Activated CD4-positive, alpha-beta T cell treated with anti-CD3 and anti-CD28 coated beads for 1 hour (primary cell): ENCODE measurements at places on chromosomes 4 and X.

DNA sequence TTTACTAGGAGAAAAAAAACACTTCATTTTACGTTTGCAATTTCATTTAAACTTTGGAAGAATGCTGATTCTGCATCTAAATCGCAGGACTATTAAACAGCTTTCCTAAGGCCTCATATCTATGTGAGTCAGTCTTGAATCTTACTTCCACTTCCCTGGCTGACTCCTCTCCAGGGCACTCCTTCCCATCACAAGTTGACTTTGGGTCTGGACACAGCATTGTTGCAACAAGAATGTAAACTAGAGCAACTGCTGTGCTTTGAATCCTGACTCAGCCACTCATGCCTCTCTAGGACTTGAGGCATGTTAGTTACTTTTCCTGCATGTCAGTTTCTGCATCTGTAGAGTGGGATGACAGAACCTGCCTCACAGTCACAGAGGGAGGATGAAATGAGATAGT is 413.8 kb downstream of the FAT4 start:
- DNase-seq: no peak

- no peak for DNase-seq
These were observed 62.7 kb upstream of the GPC4 start for GRCh38 chrX:133477986-133478385.

DNA sequence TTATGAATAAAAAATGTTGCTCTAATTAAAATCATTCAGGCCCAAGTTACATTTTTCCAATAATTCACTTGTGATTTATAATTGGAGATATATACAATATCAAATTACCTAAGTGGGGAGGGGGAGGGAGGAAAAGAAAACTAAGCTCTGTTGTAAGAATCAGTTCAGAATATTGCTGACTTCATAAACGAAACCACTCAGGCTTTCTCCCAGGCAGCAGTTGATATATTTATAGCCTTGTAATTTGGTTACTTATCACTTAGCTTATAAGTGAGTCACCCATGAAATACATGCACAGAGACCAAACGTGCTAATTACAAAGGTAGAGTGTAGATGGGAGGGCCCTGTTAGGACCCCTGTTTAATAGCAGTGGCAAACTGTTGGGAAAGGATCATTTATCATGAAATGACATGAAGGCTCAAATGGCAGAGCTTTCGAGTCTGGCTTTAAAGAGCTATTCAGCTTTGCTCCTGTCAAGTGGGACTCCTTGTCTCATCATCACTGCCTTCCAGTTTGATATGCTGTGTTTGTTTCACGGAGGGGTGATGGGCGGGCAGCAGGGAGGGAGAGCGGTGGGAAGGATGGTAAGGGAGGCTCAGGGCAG is 105.6 kb upstream of the PGRMC2 start:
- DNase-seq: no peak

DNA sequence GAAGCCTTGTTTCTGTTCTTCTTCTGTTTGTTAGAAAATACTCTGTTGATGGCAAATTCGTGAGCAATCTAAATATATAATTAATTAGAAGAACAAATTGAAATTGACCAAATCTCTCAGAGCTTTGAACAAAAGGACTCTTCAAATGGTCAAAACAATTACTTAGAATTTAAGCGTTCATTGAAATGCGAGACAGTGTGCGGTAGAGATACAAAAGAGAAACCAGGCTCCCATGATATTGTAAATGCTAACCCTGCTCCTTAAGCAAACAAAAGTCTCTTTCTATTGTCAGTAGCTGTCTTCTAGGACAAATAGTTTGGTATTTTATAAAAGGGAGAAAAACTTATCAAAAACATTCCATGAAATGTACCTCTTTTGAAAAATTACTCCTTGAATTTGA is 453.4 kb upstream of the MAGEB2 start:
- no peak for DNase-seq

- no peak for DNase-seq
These were observed 20.1 kb upstream of the TET2 start for GRCh38 chr4:105126311-105127169.

DNA sequence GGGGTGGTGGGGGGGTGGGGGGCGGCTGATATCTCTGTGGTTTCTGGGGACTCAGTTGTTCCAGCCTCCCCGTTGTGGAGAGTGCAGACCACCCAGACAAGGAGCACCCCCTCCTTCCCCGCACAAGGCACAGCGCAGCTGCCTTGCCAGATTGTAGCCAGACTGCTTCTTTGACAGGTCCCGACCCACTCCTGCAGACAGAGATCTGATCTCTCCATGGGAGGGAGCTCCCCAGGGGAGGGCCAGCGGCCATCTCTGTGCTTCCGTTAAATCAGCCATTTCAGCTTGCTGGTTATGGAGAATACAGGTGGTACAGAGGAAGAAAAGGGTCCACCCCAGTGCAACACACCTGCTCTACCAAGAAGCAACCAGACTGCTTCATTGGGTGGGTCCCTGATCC is 80.8 kb downstream of the FGF16 start:
- DNase-seq: no peak

DNA sequence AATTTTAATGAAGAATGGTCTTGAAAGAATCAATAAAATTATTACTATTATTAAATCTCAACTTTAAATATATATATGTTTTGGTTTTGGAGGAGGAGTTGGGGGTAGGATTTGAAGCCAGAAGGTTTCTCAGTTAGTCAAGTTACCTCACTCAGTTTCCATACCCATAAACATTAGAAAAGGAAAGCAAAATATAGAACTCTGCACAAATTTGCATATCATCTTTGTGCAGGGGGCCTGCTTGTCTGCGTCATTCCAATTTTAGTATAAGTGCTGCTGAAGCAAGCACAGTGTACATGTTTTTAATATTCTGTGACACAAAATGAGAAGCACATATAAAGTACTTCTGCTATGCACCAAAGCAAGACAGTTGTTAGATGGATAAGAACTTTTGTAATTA is 47.5 kb upstream of the SCRG1 start:
- no peak for DNase-seq

GRCh38 chrX:87063642-87064041 is 454.0 kb upstream of the KLHL4 start:
- DNase-seq: no peak

GRCh38 chr4:155722336-155722735 is 36.5 kb upstream of the GUCY1B1 start:
- no peak for DNase-seq

- no peak for DNase-seq
These were observed 2.1 kb upstream of the CYSLTR1 start for GRCh38 chrX:78329486-78329885.

- DNase-seq: no peak
These were observed 67.0 kb downstream of the GPC3 start for GRCh38 chrX:133918361-133918771.

DNA sequence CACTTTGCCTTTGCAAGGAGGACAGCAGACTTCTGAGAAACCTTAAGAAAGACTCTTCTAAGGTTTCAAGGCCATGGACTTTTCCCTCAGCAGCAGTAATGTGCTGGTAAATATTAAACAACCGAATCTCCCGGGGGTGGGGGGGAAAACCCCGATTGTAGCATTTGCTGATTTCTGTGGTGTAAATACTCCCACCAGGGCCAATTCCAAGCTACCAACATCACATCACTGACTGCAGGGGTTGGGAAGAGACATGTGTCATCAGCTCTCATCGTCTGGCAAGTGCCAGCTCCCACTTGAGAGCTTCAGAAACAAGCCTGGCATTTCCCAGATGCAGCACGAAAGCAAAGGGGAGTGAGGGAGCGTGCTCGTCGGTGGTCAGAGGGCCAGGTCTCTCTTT is 101.2 kb downstream of the BCOR start:
- no peak for DNase-seq

DNA sequence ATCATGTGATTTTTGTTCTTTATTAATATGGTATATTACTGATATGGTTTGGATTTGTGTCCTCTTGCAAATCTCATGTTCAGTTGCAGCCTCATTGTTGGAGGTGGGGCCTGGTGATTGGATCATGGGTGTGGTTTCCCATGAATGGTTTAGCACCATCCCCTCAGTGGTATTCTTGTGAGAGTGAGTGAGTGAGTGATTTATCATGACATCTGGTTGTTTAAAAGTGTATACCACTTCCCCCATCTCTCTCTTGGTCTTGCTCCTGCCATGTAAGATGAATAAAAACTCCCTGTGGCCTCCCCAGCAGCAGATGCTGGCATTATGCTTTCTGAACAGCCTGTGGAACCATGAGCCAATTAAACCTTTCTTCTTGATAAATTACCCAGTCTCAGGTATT is 111.5 kb downstream of the TAB3 start:
- DNase-seq: no peak

GRCh38 chr4:176099314-176099713 is 33.7 kb downstream of the WDR17 start:
- no peak for DNase-seq

GRCh38 chr4:127606823-127607222 is 25.9 kb upstream of the INTU start:
- no peak for DNase-seq

- DNase-seq: no peak
These were observed 23.4 kb downstream of the INTU start for GRCh38 chr4:127656047-127656680.

- DNase-seq: no peak
These were observed 11.2 kb upstream of the AMOT start for GRCh38 chrX:112851806-112852205.

GRCh38 chr4:10023050-10023419 is 1.7 kb upstream of the SLC2A9 start:
- DNase-seq: no peak

DNA sequence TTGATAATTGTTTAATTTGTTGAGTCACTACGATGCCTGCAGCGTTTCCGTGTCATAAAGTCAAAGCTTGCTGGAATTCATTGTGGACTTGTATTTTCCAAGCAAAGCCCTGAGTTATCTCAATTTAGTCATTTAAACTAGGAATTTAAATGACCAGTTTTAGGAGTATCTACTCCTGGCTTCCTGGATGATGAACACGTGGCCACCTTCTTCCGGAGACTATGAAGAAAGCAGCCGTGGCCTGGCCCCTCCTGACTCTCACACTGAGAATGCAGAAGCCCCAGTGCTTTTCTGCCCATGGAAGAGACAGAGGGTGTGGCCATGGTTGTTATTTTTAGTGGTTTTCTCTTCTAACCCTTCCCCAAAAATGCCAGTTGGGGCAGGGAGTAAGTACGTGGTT is 250.7 kb upstream of the GATB start:
- DNase-seq: no peak

DNA sequence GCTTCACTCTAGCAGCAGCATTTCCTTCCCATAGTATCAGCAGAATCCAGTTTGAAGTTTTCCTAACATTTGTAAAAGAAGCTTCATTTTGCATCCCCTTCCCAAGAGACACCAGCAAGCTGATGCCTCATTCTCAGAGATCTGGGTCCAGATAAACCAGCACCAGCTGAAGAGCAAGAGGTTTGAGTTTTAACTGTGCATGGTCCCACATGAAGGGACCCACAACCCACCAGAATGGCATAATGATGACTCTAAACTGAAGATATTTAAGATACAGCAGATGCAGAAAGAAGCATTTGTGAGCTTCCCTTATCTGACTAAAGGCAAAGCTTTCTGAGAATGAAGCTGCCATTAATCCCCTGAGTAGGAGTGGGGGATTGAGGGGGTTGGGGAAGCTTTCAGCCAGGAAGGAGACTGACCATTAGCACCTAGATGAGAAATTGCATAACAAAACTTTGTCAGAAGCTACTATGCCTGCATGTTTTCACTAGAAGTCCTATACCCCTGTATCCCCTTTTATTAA is 18.6 kb downstream of the NUDT6 start:
- DNase-seq: no peak

- no peak for DNase-seq
These were observed 746 bp downstream of the EDNRA start for GRCh38 chr4:147481577-147482109.

GRCh38 chr4:154958621-154959358 is 177.7 kb downstream of the RBM46 start:
- no peak for DNase-seq

DNA sequence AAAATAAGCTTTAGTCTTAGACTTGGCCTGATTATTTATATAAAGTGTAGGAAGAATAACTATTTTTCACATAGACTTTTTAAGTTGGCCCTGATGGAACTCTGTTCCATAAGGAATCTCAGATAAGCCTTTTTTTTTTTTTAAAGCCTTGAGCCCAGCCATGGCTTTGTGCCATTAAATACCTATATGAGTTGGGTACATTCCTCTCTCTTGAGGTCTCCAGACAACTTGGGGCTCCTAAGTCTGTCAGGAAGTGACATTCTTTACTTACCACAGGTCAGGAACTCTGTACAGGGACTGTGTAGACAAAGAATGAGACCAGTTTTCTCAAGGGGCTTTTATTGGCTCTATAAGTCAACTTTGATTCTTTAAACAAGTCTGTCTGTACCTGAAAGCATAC is 27.1 kb upstream of the IGFBP7 start:
- no peak for DNase-seq

- DNase-seq: no peak
These were observed 1047.6 kb downstream of the TECRL start for GRCh38 chr4:63361628-63362027.
